CD4-positive, alpha-beta T cell treated with Interleukin-15 for 1 hour (primary cell): ENCODE measurements at places on chromosomes 12 and 14.

DNA sequence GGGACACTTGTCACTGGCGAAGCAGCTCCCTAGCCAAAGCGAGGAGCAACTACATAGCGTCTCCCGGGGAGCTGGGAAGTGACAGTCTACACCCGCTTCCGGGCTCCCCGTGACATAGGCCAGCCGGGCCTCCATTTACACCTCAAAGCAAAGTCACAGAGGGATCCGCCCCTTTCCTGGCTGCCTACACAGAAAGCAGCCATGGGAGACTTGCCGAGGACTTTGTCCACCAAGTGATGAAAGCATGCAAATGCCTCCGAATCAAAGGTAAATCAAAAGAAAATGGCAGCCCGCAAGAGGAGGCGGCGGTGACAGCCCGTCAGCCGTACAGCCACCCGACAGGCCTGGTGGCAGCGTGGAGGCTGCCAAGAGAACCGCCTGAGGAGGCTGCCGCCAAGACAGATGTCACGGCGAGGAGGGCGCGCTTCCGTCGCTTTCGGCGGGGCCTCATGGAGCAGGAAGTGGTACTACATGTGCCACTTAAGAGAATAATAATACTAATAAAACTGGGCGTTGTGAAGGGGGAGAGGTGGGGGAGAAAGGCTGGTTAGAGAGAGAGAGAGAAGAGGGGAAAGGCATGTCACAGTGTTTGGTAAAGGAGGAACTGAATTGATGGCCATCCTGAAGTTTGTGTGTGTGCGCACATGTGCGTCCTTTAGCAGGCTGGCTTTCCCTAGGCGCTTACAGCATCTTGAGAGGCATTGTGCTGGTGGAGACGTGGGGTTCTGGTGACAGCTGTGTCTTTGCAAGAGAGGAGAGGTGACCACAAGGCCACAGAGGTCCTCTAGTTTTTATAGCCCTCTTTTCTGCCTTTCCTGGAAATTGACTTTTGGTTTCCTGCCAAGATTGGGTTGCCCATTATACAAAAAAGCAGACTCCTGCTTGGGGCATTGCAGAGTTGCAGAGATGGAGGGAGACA lies 661.7 kb downstream of the VRK1 start:
- DNase-seq: peak; percentile 80

DNA sequence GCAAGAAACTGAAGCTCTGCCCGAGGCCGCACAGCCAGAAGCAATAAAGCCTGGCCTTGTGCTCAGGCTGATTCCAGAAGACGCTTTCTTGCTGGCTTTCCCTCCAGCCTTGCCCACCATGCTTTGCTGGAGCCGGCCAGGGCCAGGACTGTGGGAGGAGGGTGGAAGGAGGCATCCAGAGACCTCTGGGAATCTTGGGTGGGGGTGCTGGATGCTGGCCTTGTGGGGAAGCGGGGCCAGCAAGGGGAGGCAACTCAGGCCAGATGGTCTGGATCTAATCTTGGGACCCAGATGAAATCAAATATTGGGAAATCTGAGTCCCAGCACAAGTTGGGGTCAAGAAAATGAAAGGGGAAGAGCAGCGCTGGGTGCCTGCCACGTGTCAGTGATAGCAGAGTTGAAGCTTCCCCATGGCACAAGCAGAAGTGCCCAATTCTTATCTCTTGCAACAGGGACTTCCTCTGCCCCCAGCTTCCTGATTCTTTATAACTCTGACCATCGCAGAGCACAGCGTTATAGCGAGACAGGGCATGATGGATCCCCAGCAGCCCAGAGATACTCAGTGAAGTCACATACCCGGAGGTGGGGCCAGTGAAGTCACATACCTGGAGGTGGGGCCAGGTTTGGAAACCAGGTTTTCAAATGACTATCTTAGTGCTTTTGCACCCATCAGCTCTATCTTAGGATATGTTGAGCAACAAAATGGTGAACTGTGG lies 6.4 kb upstream of the RABGGTA start:
- peak; percentile 59 for DNase-seq

DNA sequence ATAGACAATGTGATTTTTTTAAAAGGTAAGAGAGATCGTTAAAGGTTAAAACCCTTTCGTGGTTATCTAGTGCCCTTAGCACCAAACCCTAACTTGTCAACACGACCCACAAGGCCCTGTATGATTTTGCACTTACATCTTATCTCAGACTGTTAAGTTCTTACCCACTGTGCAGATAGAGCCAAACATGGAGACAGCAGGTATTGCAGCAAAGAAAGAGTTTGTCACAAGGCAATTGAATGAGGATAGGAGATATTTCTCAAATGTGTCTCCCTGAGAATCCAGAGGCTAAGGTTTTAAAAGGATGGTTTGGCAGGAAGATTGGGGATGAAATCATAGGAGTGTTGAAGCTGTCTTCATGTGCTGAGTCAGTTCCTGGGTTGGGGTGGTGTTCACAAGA lies 313.4 kb downstream of the AEBP2 start:
- no peak for DNase-seq

- DNase-seq: no peak
Measured at GRCh38 chr14:65110525-65110924, 8.2 kb upstream of the MAX start.

DNA sequence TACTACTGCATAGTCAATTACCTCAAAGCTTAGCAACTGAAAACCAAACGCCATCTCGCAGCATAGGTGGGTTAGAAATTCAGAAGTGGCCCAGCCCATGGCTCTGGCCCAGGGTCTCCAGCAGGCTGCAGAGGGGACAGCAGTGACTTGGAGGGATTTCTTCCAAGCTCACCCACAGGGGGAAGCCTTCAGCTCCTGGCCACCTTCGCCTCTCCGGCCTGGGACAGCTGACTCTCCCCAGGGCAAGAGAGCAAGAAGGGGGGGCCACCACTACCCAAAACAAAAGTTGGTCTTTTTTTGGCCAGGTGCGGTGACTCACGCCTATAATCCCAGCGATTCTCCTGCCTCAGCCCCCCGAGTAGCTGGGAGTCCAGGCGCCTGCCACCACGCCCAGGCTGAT lies 32.2 kb upstream of the ANKRD9 start:
- no peak for DNase-seq

DNA sequence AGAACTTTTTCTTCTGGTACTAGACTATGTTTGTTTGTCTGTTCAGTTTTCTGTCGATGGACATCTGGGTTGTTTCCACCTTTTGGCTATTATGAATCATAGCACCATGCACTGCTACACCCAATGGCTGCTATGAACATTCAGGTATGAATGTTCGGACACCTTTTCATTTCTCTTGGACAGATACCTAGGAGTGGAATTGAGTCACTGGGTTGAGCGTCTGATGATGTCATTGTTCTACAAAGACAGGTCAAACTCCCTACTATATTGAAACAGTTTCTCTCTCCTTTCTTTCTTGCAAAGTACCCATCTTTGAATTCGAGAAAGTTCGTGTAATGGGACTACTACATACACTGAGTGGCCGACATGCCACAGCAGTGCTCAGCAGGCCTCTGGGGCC lies 44.7 kb downstream of the KCTD10 start:
- no peak for DNase-seq

DNA sequence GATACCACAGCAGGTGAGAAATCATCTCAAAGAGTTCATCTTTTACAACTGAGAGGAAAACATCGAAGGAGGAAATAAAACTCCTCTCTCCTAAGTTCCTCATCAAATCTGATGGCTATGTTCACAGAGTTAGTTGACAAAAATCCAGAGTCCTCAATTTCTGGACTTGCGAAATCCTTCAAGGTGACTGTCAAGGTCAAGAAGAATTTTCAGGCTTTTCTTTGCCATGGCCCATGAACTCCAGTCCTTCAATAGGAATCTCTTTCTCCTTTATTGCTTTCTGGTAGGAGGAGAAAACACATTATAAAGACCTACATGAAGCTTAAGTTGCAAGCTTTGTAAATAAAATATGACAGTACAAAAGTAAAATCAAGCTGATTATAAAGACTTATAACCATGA lies 1.5 kb downstream of the TRIAP1 start:
- no peak for DNase-seq

- DNase-seq: no peak
Measured at GRCh38 chr12:68037616-68038255, 48.5 kb downstream of the IFNG-AS1 start.

DNA sequence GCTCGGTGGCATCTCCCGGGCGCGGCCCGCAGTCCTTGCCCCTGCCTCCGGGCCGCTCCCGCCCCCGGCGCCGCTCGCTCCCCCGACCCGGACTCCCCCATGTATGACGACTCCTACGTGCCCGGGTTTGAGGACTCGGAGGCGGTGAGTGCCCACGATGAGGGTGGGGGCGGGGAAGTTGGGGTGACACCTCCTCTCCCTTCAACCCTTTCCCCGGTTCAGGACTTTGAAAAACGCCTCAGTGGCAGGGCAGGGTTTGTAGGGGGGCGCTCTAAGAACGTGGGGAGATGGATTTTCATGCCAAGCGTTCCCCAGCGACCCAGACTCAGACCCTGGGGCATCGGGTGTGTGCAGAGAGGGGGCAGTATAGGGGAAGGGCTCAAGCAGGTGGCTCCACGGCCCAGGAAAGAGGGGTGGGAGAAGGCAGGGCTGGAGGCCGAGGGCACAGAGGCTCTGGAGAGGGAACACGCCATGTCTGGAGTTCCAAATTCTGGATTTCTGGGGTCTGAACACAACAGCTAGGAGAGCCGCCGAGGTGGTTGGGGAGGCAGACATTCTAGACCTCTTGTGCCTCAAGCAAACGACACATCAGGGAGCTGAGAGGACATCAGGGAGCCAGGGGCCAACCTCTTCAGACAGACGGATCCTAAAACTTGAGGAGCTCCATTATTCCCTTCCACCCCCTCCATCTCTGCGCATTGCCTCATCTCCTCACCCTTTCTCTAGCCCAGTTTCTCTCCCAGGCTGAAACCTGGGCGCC lies 715 bp downstream of the CACNB3 start:
- peak; percentile 53 for DNase-seq

- no peak for DNase-seq
Measured at GRCh38 chr12:102629262-102629888, 149.0 kb upstream of the IGF1 start.

GRCh38 chr12:14771651-14772137 lies 31.6 kb downstream of the WBP11 start:
- peak; percentile 67 for DNase-seq

GRCh38 chr14:81273961-81274575 lies 53.3 kb upstream of the GTF2A1 start:
- DNase-seq: no peak

- DNase-seq: peak; percentile 32
Measured at GRCh38 chr12:57129889-57130288, 1.6 kb downstream of the LRP1 start.

- DNase-seq: no peak
Measured at GRCh38 chr14:28468191-28469151, 298.1 kb upstream of the FOXG1 start.

- no peak for DNase-seq
Measured at GRCh38 chr12:56763753-56764657, 881 bp downstream of the HSD17B6 start.

DNA sequence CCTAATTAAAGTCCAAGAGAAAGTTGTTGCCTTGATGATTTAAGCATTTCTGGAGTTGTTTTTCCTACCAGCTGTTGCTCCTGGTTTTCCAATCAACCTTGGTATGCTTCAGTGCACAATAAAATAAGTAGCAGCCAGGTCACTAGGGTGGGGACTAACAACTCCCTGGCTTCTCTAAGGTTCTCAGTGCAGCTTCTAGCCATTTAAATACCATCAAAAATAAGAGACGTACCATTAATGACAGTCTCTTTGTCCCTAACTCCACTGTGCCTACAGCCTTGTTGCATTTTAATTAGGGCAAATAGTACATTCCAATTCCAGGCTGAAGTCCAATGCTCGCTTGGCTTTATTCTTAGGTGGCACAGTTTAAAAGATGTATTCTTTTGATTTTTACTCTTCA lies 11.8 kb downstream of the STON2 start:
- DNase-seq: no peak

DNA sequence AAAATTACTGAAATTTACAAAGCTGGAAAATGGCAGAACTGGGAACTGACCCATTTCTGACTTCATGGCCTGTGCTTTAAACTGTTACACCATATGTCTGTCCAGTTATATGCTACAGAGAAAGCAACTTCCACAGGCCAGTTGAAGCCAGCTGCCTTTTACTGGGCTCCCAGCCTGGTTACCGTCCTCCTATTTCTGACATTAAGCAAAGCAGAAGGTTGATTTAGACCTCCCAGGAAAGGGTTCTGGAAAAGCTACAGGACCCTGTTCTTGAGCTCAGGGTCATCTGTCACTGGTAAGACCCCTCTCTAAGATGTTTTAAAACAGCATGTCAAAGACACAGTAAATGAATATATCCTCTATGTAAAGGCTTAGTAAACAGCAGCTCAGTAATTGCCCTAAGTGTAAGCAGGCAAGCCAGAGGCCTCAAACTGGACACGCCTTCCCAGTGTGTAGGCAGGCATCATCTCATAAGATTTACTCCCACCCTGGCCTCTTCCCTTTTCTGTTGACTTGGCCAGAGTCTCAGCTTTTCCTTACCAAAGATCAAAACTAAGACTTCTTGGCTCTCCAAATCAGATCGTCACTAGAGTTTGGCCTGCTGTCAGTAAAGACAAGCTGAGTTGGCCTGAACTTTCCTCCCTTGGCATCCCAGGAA lies 55.4 kb upstream of the RNU6-8 start:
- DNase-seq: no peak

DNA sequence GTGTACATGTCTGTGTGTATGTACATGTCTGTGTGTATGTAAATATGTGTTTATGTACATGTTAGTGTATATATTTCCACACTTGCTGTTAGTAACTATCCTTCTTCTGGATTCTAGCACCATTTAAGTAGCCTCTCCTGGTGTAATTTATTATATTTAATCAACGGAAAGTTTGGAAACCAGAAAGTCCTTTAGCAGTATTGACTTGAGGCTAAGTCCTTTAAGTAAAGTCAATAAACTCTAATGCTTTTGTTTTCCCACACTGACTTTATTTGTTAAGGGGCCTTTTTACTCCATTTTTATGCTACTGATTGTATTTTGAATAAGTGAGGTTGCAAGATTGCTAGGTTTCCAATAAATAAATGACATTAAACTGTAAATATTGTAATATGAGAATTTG lies 876.4 kb upstream of the SEL1L start:
- DNase-seq: no peak

- no peak for DNase-seq
Measured at GRCh38 chr12:101738920-101739665, at the start of gene SYCP3. TSS of gene SYCP3 (minus strand) at chr12:101739462. CDS start at chr12:101737935, 1,527 bp downstream.

GRCh38 chr12:105921872-105922669 lies 216.7 kb downstream of the NUAK1 start:
- DNase-seq: no peak

DNA sequence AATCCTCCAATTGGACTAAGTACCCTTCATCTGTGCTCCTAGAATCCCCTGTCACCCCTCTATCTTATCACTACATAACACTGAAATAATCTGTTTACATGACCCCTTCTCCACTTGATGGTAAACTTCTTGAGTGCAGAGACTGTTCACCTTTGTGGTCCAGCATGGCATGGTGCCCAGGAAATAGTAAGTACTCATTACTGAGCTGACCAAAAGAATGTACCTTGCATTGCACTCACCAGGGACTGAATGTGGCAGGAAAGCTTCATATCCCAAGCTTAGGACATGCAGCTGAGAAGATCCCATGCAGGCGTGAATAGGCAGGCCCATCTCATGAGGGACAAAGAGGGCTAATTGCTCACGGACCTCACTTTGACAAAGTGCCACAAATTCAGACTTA lies 1.4 kb upstream of the GARIN2 start:
- DNase-seq: no peak
